ENCODE measurements at places on chromosomes 4 and X. TPM values are rescaled to one million over a fixed set of nuclear protein-coding genes. Genes with fewer than 3 reads are reported as not detected.

The HMX1 gene
- 0.46 TPM for total RNA-seq

The KDM5C gene
- 74.5 TPM for total RNA-seq

The TMPRSS11A gene
- total RNA-seq: not detected

The CT45A9 gene
- not detected for total RNA-seq

The GYG2 gene
- total RNA-seq: 17.8 TPM

The PABPC1L2B gene
- total RNA-seq: 0.92 TPM

The HEPH gene
- 13.1 TPM for total RNA-seq

The MAGEC1 gene
- total RNA-seq: not detected

The SEC24B gene
- 33.4 TPM for total RNA-seq

The UCHL1 gene
- 1,495 TPM for total RNA-seq

The IQCM gene
- total RNA-seq: not detected

The ASB9 gene
- 1.2 TPM for total RNA-seq

The TENM3 gene
- 113 TPM for total RNA-seq

The DMP1 gene
- total RNA-seq: not detected

The SOX3 gene
- 3.7 TPM for total RNA-seq

The CCKAR gene
- total RNA-seq: 4.6 TPM

The RAB40AL gene
- total RNA-seq: 0.46 TPM

The TEX28 gene
- not detected for total RNA-seq

The SPACA5 gene
- total RNA-seq: not detected

The GABRA4 gene
- 19.1 TPM for total RNA-seq

The ZDHHC15 gene
- 18.0 TPM for total RNA-seq

All from diencephalon (tissue), 1 donor.